ENCODE measurements at places on chromosomes 7 and 10.

DNA sequence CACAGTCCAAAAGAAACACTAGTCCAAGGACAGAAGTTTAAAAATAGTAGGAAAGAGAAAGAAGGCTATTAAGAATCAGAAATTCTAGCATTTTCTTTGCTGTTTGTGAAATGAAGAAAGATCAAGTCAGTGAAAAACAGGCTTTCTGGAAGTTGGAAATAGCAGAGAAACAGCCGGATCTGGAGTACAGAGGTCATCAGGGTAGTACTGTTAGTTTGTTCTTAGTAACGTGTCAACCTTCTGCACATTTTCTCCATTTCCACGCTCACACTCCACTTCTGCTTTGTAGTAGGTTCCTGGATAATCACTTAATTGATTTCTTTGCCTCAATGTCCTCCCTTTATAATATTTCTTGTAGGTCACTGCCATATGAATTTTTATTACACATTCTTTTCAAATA is 322.6 kb downstream of the PCLO start:
- no peak for DNase-seq

DNA sequence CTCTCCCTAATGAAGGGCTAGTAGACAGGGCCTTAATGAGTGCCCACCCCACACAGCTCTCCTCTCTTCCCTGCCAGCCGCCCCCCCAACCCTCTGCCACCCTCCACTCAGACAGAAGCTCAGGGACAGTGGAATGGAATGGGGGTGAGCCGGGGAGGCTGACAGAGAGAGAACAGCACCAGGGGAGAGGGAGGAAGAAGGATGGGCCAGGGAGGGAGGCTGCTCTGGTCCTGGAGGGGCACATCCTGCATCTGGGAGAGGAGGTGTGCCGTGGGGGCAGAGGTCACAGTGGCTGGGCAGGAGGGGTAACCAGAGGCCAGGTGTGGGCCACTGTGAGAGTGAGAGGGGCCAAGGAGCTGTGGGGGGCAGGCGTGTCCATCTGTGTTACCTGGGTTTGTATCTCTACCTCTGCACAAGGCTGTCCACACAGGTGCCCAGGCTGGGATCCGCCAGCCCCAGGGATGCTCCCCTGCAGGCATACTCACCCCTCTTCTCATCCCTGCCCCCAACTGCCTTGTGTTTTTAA is 2.4 kb downstream of the NYAP1 start:
- DNase-seq: no peak

DNA sequence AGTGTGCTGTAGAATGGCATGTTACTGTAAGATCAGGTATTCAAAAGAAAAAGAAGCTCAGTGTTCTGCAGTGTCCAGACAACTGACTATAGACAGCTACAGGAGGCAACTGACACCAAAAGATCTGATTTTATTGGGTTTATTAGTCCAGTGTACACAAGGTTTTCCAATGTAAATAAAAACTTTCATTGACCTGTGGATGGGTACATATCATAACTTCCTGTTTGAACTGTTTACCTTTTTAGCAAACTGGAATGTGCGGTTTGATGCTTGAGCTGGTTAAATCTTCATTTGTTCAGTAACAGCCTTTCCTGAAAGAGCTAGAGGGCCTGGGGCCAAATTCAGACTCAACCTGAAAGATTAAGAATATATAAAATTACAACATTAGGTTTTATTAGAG is 172.6 kb upstream of the SP8 start:
- DNase-seq: peak; percentile 64

DNA sequence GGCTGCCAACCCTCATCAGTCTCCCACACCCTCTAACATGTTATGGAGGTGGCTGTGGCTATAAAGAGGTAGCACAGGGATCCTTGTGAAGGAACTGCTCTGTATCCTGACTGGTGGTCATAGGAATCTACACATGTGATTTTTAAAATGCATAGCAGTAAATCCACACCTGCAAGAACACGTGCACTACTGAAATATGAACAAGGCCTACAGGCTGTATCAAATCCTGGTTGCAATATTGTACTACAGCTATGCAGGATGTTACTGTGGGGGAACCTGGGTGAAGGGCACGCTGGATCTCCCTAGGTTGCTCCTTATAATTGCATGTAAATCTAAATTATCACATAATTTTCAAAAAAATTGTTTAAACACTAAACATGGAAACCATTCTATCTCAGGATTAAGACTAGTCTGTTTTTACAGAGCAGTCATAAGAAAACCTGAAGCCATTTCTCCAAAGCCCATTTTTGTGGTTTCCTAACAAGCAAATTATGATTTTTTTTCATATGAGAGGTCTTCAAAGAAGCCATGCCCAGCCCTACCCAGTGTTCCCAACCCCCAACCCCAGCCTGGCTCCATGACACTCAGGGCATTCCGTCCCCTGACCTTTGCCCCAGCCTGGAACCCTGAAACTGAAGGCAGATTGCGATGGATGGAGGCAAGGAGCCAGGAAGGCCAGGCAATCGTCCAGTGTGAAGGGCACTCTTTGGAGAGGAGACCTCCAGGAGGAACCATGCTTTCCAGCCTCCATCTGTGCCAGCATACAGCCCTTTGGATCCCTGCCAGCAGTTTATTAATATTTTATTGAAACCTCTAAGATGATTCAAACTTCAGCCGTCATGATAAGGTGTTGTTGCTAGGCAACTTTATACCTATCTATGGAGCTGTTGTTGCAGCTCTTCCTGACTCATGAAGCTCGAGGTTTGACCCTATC is 161.0 kb downstream of the GRID1 start:
- DNase-seq: no peak

- no peak for DNase-seq
Observed at GRCh38 chr7:24831240-24831639, 74.0 kb upstream of the GSDME start.
